Endothelial cell of umbilical vein (primary cell): ENCODE measurements at places on chromosomes 2 and 18. TPM values are rescaled to one million over a fixed set of nuclear protein-coding genes. Genes with fewer than 3 reads are reported as not detected.

- H3K27ac ChIP-seq, result no peak overlapping the region
- H3K4me1 ChIP-seq, result no peaks in the 10 kb centered on the region
- DNase-seq, result no peak
- no peaks in the 10 kb centered on the region for H3K27me3 ChIP-seq
Observed at GRCh38 chr2:77016443-77017354, 505.5 kb downstream of the LRRTM4 start.

DNA sequence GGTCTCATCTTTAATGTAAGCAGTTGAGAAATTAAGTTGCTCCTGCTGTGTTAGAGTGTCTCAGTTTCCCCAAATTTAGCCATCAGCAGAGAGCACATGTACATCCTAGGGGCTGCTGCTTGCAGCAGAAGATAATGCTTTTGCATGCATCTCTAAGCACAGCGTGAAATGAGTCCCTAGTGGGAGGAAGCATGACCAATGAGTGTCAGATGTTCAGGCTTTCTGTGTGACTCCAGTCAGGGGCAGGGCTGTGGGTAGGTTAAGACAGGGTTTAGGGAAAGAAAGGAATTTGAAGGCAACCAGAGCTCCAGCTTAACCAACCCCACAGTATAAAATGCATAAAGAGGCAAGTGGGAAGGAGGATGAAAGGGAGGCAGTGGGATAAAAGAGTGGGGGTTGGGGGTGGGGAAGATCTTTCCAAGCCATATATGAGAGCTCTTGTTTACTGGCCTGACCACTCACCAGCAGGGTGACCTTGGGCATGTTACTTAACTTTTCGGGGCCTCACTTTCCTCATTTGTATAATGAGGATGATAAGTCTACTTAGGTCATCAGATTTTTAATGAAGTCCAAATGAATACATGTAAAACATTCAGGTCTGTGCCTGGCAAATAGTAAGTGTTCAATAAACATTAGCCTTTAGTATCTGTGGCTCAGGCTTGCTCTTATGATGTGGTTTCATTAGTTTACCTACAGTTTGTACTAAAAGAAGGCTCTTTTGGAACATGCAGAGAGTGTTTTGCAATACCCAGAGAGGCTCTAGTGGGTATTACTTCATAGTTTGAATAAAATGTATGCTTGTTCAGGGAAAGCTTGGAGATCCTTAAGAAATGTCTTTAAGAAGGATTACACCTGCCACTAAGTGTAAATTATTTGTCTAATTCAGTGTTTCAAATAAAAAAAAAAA lies 42.7 kb upstream of the PELI1 start:
- no peaks in the 10 kb centered on the region for H3K27me3 ChIP-seq
- no peaks in the 10 kb centered on the region for H3K36me3 ChIP-seq
- DNase-seq, result no peak
- H3K4me3 ChIP-seq, result no peak overlapping the region
- no peaks in the 10 kb centered on the region for H3K4me1 ChIP-seq

ALK gene
- not detected in 2 replicates for total RNA-seq

REEP1 gene
- total RNA-seq, result 0.21 and 0.53 TPM in 2 replicates

PAPOLG gene
- total RNA-seq, result 14.9 TPM in 2 replicates

ALPG gene
- total RNA-seq, result not detected in 2 replicates
